ENCODE measurements at places on chromosomes 16 and 17.

DNA sequence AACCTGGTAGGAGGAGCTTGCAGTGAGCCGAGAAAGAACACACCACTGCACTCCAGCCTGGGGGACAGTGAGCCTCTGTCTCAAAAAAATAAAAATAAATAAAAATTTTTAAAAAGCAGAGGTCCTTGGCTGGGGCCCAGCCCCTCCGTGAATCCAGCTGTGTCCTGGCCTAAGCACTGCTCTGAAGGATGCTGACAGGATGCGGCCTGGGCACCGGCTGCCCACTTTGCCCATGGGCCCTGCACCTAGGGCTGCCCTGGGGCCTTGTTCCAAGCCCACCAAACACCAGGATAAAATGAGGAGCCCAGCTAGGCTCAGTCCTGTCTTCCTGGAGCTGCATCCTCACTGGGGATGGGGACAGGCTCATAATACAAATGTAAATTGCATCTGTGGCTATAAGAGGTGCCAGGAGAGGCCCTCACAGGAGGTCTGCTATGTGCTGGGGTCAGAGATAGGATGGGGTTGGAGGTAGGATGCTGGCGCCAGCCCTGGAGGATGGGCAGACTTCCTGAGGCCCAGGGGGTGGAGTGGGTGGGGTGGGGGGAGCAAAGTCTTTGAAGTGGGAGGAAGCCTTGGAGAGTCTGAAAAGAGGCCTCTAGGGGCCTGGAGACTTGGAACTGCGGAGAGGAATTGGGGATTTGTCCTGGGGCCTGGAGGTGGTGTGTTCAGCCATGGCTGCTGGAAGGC lies 6.2 kb downstream of the C16orf89 start:
- DNase-seq, result no peak

DNA sequence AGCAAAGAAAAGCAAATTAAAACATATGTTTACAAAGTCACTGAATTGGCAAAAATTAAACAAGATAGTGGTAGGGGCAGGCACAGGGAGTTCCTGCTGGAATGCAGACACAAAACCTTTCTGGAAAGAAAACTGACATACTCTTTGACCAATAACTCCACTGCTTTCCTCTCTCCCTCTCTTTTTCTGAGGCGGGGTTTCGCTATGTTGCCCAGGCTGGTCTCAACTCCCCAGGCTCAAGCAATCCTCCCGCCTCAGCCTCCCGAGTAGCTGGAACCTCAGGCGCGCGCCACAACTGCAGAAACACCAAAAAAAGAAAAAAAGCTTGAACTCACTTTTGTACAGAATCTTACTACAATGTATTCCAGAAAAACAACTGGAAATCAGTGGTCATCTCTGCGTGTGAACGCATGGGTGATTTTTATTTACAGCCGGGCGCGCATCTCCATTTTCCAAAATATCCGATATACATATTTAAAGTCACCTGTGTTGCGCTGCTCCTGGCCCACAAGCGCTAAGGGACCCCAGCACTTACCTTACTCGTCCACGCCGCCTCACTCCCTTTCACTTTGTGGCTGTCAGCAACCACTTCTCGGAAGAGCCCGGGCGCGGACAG lies 480 bp downstream of the TXNL4B start:
- peak; percentile 50 for DNase-seq

- DNase-seq, result no peak
Measured at GRCh38 chr16:75181630-75182029, 25.3 kb downstream of the CTRB2 start.

- DNase-seq, result no peak
Measured at GRCh38 chr17:27816946-27817345, 16.6 kb upstream of the NOS2 start.

- no peak for DNase-seq
Measured at GRCh38 chr17:11639736-11640462, 41.6 kb downstream of the DNAH9 start.

DNA sequence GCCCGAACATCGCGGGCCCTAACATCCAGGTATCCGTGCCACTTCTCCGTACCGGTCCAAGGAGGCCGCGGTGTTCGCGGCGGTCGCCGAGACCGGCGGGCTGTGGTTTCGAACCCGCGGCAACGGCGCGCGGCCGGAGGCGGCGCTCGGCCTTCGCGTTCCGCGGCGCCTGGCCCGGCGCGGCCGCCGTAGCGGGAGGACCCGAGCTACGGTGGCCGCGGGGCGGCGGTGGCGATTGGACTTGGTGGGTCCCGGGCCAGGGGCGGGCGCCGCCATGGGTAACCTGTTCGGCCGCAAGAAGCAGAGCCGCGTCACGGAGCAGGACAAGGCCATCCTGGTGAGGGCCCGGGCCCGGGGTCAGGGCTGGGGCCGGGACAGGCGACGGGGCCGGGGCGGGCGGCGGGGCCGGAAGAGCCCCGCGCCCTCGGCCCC lies at the start of gene CHMP6:
Gene CHMP6 (plus strand): TSS at position 197 of the 432 bp plus-strand sequence. CDS start 78 bp downstream, at position 275.
- peak; percentile 31 for DNase-seq

GRCh38 chr17:77646046-77646430 lies 312.5 kb upstream of the TNRC6C start:
- DNase-seq, result no peak

GRCh38 chr17:69213059-69213813 lies 15.4 kb downstream of the ABCA10 start:
- DNase-seq, result no peak

GRCh38 chr16:89038221-89038721 lies 55.4 kb upstream of the ACSF3 start:
- DNase-seq, result no peak

DNA sequence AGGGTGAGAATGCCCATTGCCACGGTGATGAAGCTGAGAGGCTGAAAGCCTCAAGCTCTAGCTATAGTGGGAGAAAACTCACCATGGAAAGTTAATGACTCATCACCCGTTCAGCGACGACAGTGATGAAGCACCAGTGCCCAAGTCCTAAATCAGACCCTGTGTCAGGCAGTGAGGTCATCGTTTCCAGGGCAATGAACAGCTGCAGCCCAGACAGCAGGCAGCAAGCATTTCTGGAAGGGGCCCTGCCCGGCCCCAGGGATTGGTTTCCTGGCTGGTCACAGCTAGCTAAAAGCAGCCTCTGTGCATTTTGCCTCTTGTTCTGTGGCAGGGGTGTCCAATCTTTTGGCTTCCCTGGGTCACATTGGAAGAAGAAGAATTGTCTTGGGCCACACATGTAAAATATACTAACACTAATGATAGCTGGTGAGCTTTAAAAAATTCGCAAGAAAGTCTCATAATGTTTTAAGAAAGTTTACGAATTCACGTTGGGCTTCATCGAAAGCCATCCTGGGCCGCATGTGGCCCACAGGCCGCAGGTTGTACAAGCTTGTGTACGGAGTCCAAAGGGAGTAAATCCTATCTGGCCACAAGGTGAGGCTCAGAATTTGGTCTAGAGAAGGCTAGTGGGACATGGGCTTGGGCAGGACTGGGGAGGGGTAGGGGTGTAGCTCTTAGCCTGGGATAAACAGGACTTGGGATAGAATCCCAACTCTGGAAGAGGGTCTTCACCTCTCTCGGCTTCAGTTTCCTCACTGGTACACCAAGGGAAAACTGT lies 40.6 kb downstream of the MIS12 start:
- DNase-seq, result peak; percentile 96

GRCh38 chr16:48271728-48272127 lies 24.4 kb upstream of the ABCC11 start:
- no peak for DNase-seq

GRCh38 chr16:59522826-59523225 lies 788.7 kb upstream of the GOT2 start:
- no peak for DNase-seq

GRCh38 chr16:74892574-74893461 lies 92.1 kb downstream of the WDR59 start:
- DNase-seq, result no peak

GRCh38 chr17:80995131-80995530 lies 3.5 kb downstream of the CHMP6 start:
- no peak for DNase-seq

- no peak for DNase-seq
Measured at GRCh38 chr17:21253646-21254441, 634 bp upstream of the NATD1 start.

DNA sequence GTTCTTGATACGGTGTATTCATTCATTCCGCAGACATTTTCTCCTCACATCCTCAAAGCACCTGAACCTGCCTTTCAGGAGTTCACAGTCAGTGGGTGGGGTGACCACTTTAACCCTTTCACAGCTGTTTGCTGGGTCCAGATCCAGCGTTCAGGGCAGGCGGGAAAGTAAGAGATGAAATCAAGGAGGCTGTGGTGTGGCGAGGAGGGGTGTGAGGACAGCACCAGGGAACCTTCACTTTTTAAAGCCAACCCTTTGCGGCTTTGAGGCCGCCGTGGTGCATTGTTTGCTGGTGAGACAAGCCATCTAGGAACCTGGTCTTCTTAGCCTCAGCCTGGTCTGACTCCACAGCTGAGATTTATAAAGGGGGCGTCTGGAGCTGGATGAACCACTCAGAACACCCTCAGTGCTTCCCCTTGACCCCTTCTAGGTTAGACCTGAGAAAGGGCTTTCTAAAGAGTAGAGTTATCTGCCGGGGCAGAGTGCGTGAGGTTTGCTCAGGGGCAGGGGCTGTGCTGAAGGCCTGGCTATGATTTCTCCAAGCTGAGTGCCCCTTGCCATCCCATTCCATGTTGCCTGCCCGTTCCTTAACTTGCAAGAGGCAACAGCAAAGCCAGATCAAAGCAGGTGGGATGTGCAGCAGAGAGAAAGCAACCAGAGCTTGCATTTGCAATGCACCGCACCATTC lies 933 bp downstream of the CCR7 start:
- no peak for DNase-seq

DNA sequence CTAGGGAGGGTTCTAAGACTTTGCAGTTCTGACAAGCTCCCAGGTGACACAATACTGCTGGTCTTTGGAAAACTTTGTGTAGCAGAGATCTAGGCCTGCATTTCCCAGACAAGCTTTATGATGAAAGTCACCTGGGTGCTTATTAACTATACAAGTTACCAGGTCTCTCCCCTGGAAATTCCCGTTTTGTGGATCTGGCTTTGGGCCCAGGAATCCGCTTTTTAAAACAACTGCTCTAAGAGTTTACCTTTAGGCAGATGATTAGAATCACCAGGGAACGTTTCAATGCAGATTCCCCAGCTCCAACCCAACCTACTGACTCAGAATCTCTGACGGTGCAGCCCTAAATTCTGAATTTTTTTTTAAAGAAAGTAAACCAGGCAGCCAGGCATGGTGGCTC lies 36.3 kb downstream of the MYH3 start:
- no peak for DNase-seq

GRCh38 chr16:2717383-2718263 lies 2.4 kb downstream of the PRSS27 start:
- no peak for DNase-seq

GRCh38 chr16:86383488-86384262 lies 126.7 kb upstream of the FOXF1 start:
- DNase-seq, result peak; percentile 88

GRCh38 chr17:81923302-81924260 lies 4.0 kb downstream of the MAFG start:
- peak; percentile 78 for DNase-seq

- peak; percentile 13 for DNase-seq
Measured at GRCh38 chr16:1613728-1614455, 1.7 kb downstream of the CRAMP1 start.

DNA sequence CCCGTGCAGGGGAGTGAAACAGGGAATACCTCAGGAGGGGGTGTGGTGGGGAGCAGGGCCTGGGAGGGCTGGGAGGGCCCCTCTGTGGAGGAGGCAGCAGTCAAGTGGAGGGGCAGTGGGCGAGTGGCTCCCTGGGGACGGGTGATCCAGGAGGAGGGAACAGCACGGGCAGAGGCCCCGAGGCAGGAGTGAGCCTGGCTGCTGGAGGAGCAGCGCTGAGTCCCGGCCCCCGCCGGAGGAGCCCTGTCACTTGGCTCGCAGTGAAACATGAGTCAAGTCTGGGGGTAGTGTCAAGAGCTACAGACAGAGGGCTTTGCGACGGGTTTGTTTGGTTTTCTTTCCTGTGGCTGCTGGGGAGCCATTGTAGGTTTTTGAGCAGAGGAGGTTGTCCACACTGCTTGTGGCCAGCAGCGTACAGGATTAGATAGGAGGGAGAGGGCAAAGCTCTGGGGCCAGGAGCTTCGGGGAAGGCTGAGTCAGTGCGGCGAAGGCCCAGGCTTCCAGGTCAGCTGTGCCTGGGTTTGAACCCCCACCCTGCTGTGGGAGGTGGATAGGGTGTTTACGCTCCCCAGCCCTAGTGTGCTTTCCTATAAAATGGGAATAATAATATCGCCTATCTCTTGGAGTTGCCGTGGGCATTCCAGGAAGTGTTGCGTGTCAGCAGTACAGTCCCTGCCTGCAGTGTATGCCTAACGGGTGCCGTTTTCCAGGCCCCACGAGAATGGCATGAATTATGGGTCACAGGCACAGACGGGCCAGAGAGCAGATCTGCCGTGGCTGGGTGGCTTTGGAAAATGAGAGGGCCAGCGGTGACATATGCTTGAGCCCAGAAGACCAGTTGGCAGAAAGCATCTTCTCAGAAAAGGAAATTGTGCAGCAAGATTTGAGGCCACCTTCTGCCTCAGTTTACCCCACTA lies 115.9 kb upstream of the CIBAR2 start:
- peak; percentile 72 for DNase-seq

- DNase-seq, result peak; percentile 58
Measured at GRCh38 chr16:2838928-2839327, 8.8 kb downstream of the ZG16B start.

DNA sequence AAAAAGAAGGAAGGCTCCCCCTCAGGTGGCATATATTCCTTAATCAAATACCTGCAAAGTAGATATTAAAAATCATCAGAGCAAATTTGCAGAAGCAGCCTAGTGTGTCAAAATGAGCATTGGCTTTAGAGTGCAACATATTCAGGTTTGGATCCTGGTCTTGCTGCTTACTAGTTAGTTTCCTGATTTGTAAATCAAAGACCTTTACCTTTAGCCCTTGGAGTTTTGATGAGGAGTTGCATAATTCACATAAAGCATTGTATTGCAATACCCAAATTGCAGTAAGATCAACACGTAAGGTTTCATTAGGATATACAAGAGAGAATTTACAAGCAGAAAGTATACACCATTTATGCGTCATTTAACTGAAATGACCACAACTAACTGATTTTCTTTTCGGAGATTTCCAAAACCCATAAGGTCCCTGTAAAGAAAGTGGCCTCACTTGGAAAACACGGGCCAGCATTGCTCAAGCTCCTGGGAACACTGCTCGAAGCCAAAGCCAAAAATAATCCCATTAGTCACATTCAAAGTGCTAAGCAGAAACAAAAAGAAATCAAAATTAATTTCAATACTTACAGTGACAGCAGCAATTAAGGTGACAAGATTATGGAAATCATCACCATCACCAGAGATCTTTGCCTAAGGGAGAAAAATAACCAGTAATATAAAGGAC lies 415.9 kb upstream of the ERCC4 start:
- DNase-seq, result no peak

GRCh38 chr17:36884495-36885152 lies 52.7 kb upstream of the LHX1 start:
- DNase-seq, result no peak

GRCh38 chr17:59825533-59826322 lies 67.0 kb downstream of the TUBD1 start:
- peak; percentile 80 for DNase-seq

GRCh38 chr16:55273959-55274358 lies 50.0 kb upstream of the IRX6 start:
- DNase-seq, result no peak

- no peak for DNase-seq
Measured at GRCh38 chr17:39118674-39119419, 32.6 kb downstream of the PLXDC1 start.
